GM23338 (cell line): ENCODE measurements at places on chromosomes 4 and X. TPM values are rescaled to one million over a fixed set of nuclear protein-coding genes. Genes with fewer than 3 reads are reported as not detected.

DNA sequence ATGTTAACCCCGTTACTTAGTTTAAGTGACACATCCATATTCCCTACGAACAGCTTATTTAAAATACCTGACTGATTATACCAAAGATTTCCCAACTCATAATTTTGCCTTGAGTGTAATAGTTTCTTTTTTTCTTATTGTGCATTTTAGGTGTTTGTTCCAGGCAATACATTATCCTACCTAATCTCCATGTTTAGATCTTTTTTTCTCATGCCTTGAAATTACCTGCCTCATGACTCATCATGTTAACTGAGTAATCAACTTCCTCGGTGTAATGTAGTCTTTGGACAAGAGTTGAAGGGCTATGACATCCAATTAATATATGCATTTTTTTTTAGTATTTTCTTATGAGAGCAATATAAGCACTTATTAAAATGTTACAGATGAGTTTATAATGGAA is 228.7 kb upstream of the ANKRD50 start:
- DNase-seq = no peak

- no peak for DNase-seq
Measured at GRCh38 chrX:42869659-42870476, 91.9 kb upstream of the PPP1R2C start.

DNA sequence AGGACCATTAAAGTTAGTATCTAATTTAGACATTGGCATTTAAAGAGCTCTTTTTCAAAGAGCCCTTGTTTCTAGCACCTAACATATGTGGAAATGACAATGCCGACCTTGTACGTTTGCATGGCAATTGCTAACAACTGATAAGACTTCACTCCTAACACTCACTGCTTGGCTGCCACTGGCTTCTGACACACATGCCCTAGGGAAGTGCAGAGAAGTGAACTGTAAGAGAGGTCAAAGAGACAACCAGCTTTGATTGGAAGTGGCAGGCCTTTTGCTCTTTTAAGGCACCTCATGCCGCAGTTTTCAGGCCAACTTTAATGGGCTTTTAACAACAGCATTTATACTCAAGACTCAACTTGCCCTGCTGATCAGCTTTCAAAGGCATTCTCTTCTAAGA is 158.4 kb downstream of the RAB28 start:
- DNase-seq = peak; percentile 1

DNA sequence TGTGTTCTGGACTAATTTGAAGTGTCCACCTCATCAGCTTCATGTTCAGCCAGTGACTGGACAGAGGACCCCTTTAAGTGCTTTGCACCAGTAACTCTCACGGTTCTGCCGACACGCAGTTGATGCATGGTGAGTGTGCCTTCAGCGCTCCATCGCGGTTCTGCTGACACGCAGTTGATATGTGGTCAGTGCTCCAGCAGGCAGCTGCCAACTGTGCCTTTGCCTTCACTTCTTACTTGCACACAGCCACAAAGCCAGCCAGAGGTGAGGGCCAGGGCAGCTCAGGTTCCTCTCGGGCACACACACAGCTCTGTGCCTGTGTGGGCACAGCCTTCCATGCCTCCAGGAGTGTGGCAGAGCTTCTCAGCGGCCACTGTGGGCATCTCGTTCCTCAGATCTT is 12.4 kb downstream of the NKX1-1 start:
- DNase-seq = no peak

DNA sequence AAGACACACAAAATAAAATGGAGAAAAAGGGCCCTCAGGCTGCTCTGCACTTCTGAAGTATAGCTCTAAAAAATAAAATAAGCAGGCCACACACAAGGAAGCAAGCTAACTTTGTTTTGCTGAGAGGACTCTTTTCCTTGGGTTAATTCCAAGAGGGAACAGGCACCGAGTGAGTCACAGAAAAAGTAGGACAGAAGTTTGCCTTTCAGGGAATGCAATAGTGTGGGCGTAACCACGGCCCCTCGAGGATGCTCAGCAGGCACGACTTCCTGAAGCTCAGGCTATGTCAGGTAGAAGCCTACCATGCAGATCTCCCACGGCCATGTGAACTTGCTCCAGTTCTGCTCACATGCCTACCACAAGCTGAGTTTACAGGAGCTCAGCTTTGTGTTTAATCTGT is 22.1 kb downstream of the PPP1R2C start:
- DNase-seq = no peak

DNA sequence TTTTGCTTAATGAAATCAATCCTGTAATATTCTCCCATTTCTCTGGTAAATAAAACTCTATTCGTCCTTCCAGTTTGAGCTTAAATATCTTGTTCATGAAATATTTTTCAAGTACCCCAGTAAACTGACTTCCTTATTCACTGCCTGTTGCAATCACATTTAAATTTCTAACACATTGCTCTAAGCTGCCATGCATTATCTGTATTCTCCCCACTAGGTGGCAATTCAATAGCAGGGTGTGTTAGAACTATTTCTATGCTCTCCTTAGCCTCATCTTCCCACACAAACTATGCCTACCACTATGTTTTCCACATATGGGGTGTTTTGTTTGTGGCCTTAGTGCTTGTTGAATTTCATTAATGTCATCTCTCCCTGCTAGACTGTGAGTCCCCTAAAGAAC is 377.1 kb upstream of the HS3ST1 start:
- peak; percentile 46 for DNase-seq

- no peak for DNase-seq
Measured at GRCh38 chr4:87732033-87732765, 67.2 kb upstream of the IBSP start.

- DNase-seq = no peak
Measured at GRCh38 chrX:122087341-122087740, 1039.9 kb downstream of the GLUD2 start.

Gene RAB39B
- total RNA-seq = 11.1 and 11.3 TPM in 2 replicates

Gene RBM47
- total RNA-seq = 125 and 139 TPM in 2 replicates

Gene ARSD
- total RNA-seq = 1.7 and 2.1 TPM in 2 replicates

Gene BMPR1B
- total RNA-seq = 1.0 and 1.6 TPM in 2 replicates

Gene AKAP17A
- total RNA-seq = 50.6 and 64.3 TPM in 2 replicates
